ENCODE measurements at places on chromosomes 13 and 19.
A peak's percentile ranks its signal among the peaks of the same experiment; 100 is the strongest.

DNA sequence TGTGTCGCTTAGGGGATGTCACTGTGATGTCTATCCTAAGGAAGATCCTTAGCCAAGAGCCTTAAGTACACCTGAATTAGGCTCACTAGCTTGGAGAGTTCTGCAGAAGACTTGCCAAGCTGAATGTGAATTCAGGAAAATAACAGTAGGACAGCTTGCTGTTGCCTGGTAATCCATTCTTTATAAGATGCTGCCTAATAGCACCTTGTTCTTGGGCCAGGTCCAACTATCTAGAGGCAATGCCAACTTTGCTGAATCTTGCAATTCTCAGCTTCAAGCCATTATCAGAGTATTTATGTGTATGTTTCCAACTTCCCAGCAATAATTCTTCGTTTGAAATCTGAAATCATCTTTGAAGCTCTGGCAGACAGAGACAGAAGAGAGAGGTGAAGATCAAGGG, 102.8 kb downstream of the PCDH17 start:
- DNase-seq, result no peak

GRCh38 chr19:2451138-2451537, 5.6 kb downstream of the LMNB2 start:
- DNase-seq, result no peak

GRCh38 chr13:22173610-22174009, 502.7 kb downstream of the FGF9 start:
- peak; percentile 26 for DNase-seq

DNA sequence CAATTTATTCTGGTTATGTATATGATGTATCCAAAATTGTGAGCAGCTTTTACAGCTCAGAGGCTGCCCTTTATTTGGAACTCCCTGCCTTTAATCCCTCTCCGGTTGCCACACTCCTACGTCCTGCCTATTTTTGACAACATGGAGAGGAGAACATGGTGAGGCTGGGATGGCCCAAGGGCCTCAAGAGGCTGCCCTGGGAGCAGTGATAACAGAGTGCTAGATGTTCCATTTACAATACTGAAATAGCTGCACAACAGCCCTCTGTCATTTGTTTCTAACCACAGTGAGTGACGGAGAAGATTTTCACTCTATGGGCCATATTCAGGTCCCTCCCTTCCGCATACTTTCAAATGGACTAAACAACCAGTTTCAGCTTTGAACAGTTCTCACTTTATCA, 33.4 kb downstream of the STARD13 start:
- DNase-seq, result no peak

DNA sequence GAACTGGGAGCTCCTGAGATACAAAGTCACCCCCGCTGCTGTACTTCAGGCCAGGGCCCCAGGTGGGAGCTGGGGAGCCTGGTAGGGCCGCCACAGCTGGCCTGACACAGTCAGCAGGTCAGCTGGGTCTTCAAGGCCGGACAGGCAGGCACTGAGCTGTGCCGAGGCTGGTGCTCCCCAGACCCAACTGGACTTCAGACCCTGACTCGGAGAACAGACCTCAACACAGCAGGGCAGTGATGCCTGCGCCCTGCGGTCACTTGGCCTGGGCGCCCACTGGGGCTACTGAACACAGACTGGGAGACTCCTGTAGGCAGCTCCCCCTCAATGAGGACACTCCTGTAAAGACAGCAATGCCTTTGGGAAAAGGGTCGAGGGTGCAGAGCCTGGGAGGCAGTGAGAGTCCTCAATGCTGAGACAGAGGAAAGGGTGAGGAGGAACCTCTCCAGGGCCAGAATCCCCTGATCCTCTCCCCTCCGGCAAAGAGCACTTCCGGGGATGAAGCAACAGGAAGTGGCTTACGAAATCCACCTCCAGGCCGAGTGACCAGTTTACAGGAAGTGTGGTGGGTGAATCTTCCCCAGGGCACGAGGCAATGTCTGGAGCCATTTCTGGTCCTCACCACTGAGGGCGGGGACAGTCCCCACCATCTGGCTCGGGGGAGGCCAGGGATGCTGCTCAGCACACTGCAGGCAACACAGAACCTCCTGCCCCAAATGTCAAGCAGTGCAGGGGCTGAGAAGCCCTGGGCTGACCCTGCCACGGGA, 40.8 kb upstream of the ISYNA1 start:
- DNase-seq, result peak; percentile 97

GRCh38 chr13:75432811-75433244, 49.1 kb downstream of the TBC1D4 start:
- no peak for DNase-seq

DNA sequence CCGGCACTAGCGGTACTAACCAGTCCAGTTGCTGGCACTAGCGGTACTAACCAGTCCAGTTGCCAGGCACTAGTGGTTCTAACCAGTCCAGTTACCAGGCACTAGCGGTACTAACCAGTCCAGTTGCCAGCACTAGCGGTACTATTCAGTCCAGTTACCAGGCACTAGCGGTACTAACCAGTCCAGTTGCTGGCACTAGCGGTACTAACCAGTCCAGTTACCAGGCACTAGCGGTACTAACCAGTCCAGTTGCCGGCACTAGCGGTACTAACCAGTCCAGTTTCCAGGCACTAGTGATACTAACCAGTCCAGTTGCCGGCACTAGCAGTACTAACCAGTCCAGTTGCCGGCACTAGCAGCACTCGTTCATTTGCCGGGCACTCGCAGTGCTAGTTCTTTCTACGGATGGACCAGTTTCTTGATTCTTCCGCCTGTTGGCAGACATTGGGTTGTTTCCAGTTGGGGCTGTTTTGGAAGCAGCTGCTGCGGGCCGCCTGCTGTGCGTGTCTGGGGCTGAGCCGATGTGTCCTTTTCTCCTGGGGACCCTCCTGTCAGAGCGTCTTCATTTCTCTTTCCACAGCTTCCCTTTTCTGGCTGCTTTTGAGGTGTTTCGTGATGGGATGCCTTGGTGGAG, 123.4 kb upstream of the MCF2L start:
- DNase-seq, result no peak

DNA sequence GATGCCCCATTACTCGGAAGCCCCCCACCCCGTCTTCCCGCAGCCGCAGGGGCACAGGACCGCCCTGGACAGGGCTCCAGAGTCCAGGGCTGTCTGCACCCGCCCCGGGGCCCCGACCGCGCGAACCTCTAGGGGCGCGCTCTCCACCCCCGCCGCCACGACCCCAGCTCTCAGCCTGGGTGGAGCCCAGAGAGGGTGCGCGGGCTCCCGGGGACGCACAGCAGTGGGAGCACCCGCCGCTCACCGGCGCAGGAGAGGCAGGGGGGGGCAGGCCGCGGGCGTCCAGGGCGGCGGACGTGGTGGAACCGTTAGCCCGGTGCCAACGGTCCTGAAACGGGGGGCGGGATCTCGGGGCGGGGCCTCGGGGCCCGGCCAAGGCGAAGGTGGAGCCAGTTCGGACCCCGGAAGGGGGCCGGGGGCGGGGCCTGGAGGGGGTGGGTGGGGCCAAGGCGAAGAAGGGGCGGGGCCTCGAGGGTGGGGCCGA, at the start of gene ATP8B3:
ATP8B3 (minus strand) TSS at position 335 of the 484 bp plus-strand sequence. CDS start 540 bp downstream, outside the sequence.
- no peak for DNase-seq

DNA sequence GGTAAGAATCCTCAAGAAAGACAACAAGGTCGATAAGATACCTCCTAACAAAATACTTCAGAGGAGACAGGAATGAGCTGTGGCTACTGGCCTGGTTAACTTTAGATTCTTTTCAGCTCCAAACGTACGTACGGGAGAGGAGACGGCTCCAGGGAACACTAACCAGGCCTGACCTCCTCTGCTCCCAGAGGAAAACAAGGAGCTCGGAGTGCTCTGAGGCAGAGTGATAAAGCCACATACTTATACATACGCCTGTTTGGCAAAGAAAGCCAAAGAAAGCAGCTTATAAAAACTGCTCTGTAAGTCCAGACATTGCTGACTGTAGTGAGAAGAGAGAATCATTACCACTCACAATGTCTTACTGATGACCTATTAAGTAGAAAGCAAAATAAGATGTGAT, 263.9 kb downstream of the MZT1 start:
- no peak for DNase-seq

DNA sequence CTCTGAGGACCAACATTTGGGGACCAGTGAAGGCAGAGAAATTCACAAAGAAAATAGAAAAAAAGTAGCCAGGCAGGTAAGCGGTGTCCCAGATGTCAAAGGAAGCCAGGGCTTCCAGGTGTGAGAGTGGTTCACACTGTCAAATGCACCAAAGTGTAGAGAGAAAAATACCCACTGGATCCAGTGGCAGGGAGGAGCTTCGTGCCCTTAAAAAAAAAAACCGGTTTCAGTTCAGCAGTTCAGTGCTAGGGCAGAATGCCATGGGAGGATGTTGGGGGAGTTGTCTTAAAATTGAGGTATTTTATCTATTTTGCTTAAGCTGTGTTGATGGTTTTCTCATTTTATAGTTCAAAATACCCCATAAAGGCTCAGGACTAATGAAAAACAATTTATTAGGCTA, 47.8 kb upstream of the C1QTNF9 start:
- DNase-seq, result no peak

- no peak for DNase-seq
These were observed 114.4 kb downstream of the RNF17 start for GRCh38 chr13:24878340-24878739.

GRCh38 chr19:45768655-45768983, 433 bp downstream of the SIX5 start:
- peak; percentile 61 for DNase-seq

DNA sequence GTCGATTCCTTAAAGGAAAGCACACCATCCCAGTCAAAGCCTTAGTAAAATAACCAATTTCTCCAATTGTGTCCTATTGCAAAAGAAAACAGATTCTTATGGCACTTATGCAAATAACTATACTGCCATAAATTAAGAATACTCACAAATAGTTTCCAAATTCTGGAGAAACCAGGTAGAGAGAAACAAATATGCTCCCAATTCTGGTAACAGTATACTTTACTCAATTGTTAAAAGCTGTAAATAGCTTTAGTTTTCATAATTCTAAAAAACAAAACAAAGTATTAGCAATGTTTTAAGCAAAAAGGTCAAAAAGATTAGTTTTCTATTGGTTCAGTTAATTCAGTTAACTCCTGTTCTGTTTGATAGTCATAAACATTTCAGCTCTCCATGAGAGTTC, 18.2 kb upstream of the UBAC2 start:
- DNase-seq, result no peak

DNA sequence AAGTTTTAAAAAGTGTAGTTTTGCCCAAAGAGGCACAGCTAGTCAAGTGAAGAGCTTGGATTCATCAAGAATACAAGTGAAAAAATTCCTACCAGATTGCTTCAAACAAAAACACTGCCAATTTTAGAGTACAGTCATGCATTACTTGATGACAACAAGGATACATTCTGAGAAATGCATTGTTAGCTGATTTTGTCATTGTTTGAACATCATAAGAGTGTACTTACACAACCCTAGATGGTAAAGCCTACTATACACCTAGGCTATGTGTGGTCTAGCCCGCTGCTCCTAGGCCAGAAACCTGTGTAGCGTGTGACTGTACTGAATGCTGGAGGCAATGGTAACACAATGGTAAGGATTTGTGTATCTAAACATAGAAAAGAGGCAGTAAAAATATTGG, 41.1 kb downstream of the TMTC4 start:
- DNase-seq, result peak; percentile 86

- DNase-seq, result no peak
These were observed 43.2 kb downstream of the MTMR6 start for GRCh38 chr13:25244123-25244522.

DNA sequence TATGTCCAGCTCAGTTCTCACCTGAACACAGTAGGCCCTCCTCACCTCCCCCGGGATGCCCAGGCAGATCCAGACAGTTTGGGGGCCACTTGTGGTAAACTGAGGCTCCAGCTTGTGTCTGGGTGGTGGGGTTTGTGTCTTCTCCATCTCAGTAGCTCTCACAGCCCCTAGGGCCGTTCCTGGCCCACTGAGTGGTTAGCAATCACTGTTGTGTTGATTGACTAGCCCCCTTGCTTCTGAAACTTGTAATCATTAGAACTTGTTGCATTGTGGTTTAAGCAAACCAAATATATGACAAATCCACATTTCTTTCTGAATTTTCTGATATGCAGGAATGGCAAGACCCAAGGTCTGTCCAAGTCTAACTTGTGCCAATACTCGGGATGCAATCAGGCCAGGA, 13.9 kb upstream of the ZNF536 start:
- DNase-seq, result no peak

DNA sequence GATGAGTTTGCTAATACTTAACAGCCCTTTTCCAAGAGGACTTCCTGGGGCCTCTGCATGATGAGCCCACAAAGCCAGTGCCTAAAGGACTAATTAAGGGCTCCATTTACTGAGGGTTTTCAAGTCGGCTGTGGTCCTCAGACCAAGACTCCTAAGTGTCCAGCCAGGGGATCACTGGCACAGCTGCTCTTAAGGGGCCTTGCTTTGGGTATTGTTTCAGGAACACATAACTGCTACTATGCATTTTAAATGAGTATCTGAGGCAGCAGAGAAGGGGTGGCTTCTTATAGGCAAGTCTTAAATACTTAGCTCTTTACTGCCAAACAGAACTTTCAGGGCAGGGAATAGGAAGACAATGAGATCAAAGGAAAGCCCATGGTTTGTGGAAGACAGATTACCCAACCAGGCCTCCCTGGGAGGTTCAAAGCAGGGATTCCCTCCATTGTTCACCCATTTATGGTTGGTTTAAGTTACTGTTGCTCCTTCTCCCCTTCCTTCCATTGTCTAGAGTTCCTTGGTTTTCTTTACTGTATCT, 61.9 kb downstream of the TNFRSF19 start:
- no peak for DNase-seq

- peak; percentile 16 for DNase-seq
These were observed 14.0 kb upstream of the TMPRSS9 start for GRCh38 chr19:2345794-2346663.

DNA sequence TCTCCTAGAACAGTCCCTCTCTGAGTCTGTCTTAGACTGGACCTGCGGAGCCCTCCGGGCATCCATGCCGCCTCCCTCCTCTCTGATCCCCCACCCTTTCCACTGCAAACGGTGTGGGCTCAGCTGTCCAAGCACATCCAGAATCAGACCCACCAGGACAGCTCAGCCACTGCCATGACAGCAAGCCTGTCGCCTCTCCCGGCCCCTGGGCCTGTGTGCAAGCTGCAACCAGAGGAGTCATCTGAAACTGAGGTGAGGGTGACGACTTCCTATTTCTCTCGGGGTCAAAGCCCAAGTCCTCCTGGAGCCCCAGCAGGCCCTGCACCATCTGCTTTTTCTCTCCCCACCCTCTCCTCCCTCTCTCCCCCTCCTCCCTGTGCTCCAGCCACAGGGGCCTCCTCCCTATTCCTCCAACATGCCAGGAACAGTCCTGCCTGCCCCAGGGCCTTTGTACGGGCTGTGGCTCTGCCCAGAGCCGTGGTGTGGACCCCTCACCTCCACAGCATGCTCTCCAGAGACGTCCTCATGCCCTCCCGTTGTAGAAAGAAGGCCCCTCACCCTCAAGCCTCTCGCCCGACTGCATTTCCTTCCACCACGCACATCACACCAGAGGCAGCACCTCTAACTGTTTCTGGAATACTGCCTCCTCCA, 23.5 kb upstream of the MYDGF start:
- no peak for DNase-seq
